Activated CD4-positive, alpha-beta T cell treated with anti-CD3 and anti-CD28 coated beads for 48 hours (primary cell): ENCODE measurements at places on chromosomes 4 and X.

- DNase-seq = no peak
These were observed 8.1 kb downstream of the DHX15 start for GRCh38 chr4:24576276-24576675.

DNA sequence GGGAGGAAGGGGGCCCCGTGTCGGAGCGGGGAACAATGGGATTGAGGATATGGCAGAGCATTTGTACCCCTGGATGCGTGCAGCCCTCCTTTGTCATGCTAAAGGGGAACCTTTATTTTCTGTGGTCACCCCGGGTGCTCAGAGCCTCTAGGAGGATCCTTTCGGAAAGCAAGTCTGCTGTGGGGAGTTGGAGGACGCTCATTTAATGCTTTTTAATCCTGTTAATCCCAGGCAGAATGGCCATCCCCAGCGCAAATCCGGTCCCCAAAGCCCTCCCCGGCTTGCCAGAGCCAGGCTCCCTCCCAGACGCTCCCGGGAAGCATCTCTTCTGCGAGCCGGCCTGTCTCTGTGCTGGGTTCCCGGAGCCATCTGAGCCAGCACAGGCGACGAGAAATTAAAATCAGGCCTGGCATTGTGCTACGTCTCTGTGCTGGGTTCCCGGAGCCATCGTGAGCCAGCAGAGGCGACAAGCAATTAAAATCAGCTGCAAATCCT, 113.2 kb upstream of the PPP2R3B start:
- no peak for DNase-seq

- DNase-seq = no peak
These were observed 230.7 kb downstream of the NR3C2 start for GRCh38 chr4:148211533-148211932.

DNA sequence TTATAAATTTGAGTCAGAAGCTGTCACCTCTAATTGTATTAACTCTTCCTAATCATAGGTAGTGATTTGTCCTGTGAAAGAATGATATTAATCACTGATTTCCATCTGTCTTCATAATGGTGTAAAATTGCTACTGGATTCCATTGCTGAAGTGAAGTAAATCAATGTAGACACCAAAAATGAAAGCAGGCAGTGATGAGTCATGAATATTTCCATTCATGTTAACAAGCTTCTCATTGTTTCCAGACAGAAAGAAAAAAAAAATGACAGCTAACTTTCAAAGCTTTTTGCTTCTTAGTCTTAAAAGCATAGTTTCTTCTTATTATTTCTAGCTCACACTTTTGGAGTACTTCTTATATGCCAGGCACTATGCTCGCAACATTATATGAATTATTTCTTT, 21.5 kb downstream of the FAM114A1 start:
- DNase-seq = no peak

GRCh38 chrX:134171661-134172587, 65.1 kb upstream of the CCDC160 start:
- DNase-seq = peak; percentile 64

DNA sequence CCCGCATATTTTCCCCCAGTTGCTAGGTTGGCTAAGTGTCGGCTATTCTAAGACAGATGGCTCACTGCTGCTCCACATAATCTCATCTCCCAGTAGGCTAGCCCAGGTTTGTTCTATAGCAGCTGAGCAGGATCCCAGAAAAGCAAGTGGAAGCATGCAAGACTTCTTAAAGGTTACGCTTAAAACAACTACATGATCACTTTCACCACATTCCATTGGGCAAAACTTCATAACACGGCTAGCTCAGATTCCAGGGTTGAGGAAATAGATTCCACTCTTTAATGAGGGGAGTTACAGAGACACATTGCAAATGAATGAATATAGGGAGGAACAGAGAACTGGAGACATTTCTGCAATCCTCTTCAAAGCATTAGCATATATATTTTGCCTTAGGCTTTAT, 12.9 kb upstream of the RAB33B start:
- DNase-seq = no peak

- no peak for DNase-seq
These were observed 200.3 kb upstream of the BCOR start for GRCh38 chrX:40298069-40298468.

GRCh38 chr4:105952591-105952990, 57.3 kb downstream of the NPNT start:
- no peak for DNase-seq

DNA sequence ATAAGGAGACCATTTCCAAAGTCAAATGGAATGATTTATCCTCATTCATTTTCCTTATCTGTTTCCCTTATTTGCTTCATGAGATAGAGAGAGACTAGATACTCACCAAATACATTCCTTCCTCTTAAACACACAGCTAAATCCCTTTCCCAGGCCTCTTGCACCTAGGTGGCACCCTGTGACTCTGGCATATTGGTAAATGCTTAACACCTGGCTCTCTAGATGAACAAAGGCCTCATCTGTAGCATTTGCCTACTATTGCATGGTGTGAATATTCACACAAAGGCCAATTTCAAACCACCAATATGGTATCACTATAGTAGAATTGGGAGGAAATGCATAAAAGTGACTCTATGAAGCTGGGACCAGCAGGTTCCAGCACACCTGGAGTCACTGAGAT, 22.1 kb upstream of the SLC10A4 start:
- DNase-seq = no peak

- no peak for DNase-seq
These were observed 11.7 kb upstream of the PTPN13 start for GRCh38 chr4:86582410-86582809.

- no peak for DNase-seq
These were observed 33.2 kb downstream of the TLL1 start for GRCh38 chr4:165906272-165906671.

GRCh38 chrX:3962511-3963311, 249.3 kb upstream of the PRKX start:
- no peak for DNase-seq

DNA sequence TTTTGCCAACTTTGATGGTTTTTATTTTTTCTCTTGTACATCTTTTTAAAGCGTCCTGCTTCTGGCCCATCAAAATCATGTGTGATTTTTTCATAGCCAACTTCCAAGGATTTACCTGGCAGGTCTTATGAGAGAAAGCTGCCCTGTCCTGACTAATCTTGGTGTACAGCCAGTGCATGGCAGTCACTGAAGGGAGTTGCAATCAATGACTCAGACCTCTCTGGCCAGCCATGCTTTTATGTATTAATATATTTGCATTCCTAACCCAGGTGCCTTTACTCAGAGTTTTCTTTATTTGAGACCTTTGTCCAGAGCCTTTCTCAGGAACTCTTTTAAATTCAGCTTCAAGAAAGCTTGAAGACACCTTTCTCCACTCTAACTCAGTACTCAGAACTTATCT, 691.5 kb upstream of the HTR2C start:
- DNase-seq = no peak

DNA sequence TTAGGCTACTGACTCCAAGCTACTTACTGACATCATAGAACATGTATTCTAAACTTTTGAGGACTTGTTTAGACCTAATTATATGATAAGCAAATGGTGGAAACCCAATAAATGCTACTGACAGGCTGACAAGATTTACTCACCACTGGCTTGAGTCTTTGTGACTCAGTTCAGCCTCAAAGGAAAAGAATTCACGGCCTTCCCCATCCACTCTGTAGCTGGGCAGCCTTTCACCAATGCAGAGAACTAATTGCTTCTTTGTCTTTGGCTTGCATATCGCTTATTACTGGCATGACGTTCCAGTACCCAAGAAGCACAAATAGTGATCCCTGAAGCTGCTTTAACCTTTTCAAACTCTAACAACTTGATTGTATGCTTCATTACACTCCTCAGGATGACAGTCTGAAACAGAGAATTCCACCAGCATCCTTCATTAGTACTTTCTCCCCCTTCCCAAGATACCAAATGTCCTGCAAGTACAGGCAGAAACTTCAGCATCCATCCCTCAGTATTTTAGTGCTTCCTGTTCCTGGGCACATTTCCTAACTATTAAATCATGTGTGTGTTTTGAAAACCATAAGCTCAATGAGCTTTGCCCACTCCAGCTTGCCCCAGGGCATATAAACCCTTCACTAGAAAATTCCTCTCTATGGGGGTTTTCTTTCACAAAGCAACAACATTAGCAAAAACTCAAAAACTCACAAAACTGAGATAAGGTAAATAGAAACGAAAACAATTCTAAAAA, 298.1 kb upstream of the SLC7A11 start:
- DNase-seq = no peak

- DNase-seq = no peak
These were observed 114.4 kb downstream of the FRYL start for GRCh38 chr4:48665555-48666186.

DNA sequence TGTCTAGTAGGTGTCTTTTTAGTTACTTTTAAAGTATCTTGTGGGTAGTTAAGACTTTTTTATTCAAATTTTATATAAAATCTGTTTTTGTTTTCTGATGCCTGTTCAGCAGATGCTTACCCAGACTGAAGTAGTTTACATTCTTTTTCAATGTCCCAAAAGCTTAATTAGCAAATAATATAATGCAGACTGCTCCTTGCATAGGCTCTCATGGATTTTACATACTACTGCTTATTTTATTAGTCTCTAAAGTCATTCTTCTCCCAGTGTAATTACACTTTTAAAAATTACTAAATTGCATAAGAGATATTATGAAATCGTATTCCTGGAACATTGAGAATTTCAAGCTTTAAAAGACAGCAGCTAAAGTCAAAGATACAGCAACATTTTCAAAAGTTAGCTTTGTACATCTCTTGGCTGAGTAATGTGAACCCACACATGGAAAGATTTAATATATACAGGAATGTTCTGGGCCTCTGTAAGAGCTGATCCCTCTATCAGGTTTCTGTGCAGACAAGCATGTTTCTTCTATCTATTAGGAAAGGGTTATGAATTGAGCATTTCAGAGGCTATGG, 148.4 kb upstream of the SPRY1 start:
- no peak for DNase-seq

DNA sequence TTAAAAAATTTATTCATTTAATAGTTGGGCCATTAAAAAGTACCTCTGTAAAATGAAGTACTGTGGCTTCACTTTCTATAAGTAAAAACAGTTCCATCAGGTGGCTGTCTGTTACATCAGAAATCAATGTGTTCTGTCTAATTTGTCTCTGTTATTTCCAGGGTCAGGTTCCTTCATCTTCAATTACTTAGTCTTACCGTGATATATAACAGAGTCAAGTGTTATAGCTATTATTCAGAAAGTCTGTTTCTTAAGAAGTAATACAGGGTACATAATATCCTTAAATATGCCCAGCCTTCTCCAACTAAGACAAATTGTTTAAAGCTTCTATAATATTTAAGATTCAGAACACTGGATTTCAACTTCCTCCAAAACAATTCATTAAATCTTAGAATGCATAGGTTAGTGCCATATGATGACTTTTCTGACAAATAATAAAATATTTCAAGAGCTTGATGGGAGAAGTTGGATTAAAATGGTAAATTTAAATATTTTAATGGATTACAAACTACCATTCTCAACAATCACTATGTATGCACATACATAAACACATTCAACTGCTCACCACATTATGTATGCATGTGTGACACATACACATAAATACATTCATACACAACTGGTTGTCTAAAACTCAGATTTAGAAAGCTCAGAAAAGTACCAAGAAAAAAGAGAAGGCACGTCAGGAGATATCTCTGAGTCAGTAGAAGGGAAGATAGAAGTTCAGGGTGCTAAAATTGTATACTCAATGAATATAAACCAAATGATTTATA, 268.5 kb downstream of the PRDM5 start:
- no peak for DNase-seq

DNA sequence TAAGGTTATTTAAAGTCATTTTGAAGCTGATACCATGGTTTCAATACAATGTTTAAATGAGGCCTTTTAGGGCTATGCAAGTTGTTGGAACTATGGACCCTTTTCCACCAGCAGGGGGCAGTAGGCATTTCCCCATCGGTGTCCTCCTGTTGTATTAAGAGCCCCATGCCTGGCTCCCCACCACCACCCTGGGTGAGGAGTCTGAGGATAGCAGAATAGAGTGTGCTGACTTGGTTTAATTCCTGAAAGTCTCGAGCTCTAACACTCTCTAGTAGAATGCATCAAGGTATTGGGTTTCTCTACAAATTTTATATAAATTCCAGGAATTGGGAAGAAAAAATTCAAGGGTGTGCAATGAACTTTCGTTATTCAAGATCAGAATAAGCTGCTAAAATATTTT, 234.8 kb upstream of the JADE1 start:
- peak; percentile 87 for DNase-seq

GRCh38 chrX:111662292-111662691, 18.7 kb upstream of the ALG13 start:
- DNase-seq = no peak

DNA sequence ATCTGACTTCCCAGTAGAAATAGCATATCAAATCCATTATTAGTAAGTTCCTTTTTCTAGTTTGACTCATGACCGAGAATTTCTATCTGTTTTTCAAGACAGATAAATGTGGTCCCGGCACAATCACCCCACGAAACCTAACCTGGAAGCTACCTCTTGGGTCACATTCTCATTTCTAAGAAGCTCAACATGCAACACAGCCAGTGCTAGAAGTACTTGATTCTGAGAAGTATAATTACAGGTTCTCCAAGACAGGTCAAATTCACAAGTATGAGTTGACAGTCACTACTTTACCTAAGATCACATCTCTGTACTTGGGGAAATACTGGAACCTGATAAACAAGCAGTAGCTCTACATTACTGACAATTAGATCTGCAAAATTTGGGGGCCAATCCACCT, 54.0 kb upstream of the PLAC1 start:
- no peak for DNase-seq

GRCh38 chrX:68363984-68364383, 69.3 kb downstream of the OPHN1 start:
- no peak for DNase-seq

GRCh38 chr4:7418131-7418943, 16.4 kb downstream of the PSAPL1 start:
- no peak for DNase-seq

DNA sequence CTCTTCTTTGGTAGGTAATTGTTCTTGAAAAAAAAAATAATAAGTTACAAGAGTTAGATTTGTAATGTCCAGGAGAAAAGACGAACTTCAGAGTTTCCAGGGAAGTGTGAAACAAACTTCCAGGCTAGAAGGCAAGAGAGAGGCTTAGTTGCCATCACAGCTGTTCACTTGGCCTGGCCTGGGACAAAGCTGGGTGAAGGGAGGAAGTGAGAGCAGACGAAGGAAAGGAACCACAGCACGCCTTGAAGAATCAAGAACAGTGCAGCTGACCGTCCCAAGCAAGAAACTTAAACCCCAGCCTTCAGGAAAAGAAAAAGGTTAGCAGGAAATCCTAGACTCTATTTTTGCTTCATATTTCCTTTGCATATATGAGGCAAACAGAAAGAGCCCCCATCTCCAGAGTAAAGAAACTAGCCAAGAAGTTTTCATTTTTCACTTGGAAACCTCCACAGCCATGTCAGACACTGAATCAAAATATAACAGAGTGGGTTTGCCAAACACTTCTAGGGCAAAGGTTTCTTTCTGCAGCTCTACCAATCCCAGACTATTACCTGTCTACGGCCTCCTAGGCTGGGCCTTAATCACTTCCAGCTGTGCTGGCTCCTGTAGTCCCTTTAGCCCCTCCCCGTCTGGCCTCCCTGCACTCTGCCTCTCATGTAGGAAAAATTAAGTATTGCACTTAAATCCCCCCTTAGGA, 209.6 kb downstream of the SPATA18 start:
- no peak for DNase-seq
